Smooth muscle cell of bladder (primary cell): ENCODE measurements at places on chromosomes 2 and 18. TPM values are rescaled to one million over a fixed set of nuclear protein-coding genes. Genes with fewer than 3 reads are reported as not detected.

The DYNAP gene
- total RNA-seq, result not detected in 2 replicates

The ERBB4 gene
- under 0.01 TPM in 1 of 2 replicates, not detected in the other for total RNA-seq

The DSC3 gene
- 0.09 and 0.14 TPM in 2 replicates for total RNA-seq

The DCDC2C gene
- total RNA-seq, result not detected in 2 replicates

The CTNNA2 gene
- total RNA-seq, result not detected in 2 replicates

The CD8B2 gene
- not detected in 2 replicates for total RNA-seq

The GRP gene
- not detected in 2 replicates for total RNA-seq

The SLC4A5 gene
- under 0.01 and 0.14 TPM in 2 replicates for total RNA-seq
